AG04449 (cell line): ENCODE measurements at places on chromosomes 3 and 15.

DNA sequence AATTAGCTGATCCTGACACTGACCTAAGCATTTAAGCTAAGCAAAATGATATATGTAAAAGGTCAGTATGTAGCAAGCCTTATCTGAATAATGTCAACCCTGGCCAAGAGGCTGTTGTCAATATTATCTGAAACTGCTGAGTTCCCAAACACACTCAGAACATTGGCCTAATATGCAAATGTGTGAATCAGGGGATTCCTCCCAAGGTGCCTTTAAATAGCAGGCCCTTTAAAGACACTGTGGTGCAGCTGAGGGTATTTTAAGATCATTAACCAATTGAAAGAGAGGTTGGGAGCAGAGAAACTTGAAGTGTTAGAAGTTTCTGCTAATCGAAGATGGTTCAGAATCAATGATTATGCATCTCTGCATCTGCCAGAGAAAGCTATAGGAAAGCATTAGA is 207.0 kb downstream of the NTRK3 start:
- DNase-seq: no peak

- DNase-seq: peak; percentile 4
Measured at GRCh38 chr3:34675383-34676120, 877.1 kb downstream of the PDCD6IP start.

DNA sequence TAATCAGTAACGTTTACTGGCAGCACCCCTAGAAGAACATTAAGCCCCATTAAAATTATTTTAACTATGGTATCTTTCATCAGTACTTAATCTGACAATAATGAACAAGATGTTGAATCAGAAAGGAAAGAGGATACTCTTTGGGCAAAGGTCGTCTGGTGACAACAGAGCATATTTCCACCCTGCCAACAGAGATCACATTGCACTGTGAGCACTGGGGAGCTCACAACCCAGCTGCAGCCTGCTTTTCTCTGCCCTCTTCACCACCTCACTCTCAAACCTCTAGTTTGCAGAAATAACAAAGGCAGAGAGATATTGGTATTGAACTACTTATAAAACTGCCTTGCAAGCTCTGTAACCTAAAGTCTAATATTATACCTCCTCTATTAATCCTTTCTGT is 130.0 kb downstream of the FBN1 start:
- no peak for DNase-seq

- DNase-seq: no peak
Measured at GRCh38 chr15:60035344-60035743, 31.2 kb downstream of the FOXB1 start.

DNA sequence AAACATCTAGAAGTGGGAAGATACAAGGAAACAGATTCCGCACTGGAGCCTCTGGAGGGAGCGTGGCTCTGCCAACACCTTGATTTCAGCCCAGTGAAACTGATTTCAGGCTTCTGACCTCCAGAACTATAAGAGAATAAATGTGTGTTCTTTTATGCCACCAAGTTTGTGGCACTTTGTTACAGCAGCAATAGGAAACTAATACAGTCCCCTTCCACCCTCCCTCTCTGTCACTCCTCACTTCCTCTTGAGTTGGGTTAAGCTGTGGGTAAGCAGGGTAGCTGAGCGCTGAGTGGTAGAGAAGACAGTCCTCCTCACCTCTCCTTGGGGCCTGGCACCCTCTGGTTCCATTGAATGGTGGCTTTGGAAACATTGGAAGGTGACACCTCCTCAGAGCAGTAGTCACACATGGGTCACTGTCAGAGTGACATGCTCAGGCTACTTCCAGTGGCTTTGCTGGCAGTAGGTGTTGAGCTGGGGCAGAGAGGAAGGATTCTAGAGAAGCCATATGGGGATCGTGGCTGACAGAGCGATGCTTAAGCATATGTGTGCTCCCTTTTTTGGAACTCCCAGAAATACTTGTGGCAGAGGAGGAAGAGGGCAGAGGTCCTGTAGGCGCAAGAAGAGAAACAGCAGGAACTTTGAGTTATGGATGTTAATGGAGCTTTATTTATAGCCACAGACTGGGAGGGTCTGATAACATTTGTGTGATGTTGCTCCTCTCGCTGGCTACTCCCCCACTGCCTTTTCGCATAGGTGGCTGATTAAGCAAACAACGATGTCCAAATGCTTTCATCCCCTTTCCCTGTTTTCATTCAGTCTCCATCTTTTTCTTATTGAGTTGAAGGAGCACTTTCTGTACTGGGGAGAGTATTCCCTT is 14.8 kb upstream of the HCN4 start:
- no peak for DNase-seq

GRCh38 chr3:62805580-62806277 is 69.5 kb downstream of the CADPS start:
- no peak for DNase-seq

DNA sequence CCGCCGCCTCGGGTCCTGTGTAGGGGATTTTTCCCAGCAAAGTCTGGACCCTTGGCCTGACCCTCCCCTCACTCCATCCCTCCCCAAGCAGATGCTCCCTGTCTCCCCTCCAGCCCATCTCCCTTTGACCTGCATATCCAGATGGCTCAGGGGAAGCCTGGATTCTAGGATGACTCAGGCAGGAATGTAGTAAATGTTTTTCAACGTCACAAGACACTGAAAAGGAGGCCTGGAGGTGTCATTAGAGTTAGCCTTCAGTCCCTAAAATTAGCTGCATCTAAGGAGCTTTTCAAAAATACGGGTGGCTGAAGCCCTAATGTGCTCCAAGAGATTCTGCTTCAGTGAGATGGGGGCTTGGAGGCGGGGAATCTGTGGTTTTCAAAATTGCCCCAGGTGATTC is 7.2 kb downstream of the ACAN start:
- no peak for DNase-seq

DNA sequence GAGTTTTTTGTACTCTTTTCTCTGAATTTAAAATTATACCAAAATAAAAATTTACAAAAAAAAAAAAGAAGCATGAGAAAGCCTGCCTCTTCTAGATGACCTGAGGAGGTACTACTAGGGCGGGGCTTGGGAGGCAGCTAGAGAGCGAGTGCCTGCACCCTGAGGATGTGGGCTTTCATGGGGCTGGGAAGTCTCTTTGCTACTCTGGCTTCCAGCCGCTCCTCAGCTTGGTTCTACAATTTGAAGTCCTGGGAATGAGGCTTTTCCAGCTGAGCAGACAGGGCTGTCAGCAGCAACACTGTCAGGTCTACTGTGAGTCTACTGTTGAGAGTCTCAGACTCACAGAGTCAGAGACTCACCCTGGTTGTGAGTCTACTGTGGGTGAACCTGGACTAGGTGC is 8.2 kb upstream of the PSTPIP1 start:
- no peak for DNase-seq

DNA sequence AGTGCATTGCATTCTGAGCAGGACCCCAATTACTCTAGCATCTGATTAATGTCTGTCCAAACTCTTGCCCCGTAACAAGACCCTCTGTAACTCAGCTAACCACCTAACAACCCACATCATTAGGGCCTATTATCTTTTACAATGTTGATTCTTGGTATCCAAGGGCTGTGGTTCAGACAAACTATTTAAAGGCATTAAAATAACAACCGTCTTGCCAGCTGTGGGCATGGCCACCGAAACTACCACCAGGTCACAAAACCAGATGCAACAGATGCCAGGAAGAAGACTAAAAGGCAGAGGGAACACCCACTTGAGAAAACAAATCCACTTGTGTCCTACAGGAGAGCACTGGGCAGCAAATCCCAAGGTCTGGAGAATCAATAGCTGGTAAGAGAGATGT is 262.9 kb downstream of the ERC2 start:
- no peak for DNase-seq

- DNase-seq: no peak
Measured at GRCh38 chr15:57562196-57562769, 29.4 kb upstream of the MYZAP start.

GRCh38 chr3:29319798-29320197 is 38.9 kb downstream of the RBMS3 start:
- no peak for DNase-seq

- DNase-seq: no peak
Measured at GRCh38 chr15:75065467-75065850, 42.1 kb downstream of the PPCDC start.

DNA sequence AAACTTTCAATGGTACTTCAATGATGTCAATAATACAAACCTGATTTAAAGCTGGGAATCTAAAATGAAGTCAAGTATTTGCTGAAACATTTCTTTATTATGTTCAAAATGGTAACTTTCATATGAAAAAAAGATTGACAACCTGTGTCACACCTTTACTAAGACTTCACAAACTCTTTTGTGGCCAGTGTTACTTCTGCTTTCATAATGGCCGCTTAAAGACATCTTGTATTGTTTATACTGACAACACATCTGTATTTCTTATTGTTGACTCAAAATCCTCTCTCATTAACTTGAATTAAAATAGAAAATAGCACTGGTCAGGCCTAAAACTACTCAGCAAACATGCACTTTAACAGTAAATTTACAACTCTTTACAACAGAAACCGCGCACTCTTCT is 312.3 kb upstream of the CNTN6 start:
- DNase-seq: no peak

DNA sequence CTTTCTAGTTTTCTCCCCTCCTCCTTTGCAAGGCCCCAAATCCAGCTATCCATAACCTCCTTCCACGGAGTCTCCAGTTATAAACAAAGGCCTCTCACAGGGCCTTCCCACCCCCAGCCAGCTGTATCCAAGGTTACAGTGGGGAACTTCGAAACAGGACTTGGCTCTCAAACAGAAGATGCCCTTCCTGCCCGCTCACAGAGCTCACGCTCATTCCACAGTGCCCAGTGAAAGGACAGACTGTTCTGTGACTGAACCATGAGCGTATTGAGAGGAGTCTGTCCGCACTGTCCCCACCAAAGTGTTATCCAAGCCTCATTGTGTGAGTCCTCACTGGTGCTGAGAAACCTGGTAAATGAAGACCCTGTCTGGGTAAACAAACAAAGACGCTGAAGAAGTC is 35.4 kb downstream of the ARHGAP31 start:
- no peak for DNase-seq

GRCh38 chr3:77726517-77726916 is 686.6 kb downstream of the ROBO2 start:
- DNase-seq: no peak

GRCh38 chr3:127475975-127476705 is 114.4 kb downstream of the TPRA1 start:
- no peak for DNase-seq

- DNase-seq: no peak
Measured at GRCh38 chr15:83809345-83809744, 155.4 kb downstream of the ADAMTSL3 start.

GRCh38 chr15:55360256-55360655 is 41.2 kb downstream of the PIGB start:
- no peak for DNase-seq

GRCh38 chr3:27356976-27357375 is 12.2 kb downstream of the NEK10 start:
- no peak for DNase-seq

DNA sequence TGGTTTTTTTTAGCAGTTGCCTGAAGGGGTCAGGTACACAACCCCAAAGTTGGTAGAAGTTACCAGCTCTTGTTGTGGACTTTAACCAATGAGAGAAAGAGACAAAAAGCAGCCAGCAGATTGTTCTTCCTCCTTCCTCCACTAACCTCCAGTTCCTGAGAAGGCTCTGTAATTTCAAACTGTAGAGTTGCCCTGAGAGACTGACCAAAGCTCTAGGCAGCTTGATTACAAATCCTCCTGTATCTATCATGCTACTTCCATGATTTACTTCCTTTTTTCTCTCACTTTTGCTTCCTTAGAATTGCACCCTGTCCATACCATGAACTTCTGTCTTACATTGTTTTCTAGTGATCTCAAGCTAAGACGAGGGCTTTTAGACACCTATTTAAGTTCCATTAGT is 29.2 kb downstream of the NSUN3 start:
- DNase-seq: no peak
